ENCODE measurements at places on chromosomes 3 and 15.

DNA sequence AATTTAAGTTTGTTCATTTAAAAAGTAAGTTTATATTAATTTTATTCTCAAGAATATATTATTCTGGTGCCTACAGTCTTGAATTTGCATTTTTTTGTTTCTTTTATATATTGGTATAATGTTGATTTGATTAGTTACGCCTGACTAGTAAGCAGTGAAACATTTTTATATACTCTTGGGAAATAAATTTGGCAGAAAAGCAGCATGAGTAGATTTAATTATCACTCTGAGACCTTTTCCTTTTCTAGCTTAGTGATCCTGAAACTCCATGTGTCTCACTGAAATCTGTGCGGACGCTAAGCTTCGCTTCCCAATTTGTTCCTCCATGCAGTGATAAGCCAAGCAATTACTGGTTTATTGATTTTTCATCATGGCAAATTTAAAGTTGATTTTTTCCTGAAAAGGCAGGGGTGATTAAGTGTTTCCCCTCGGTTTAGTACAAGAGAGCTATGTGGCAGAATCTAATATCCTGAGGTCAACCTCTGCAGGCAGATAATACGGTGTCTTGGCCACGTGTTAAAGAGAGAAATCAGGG, 87.2 kb upstream of the MLF1 start:
- DNase-seq = no peak

GRCh38 chr3:26752466-26752865, 129.9 kb downstream of the LRRC3B start:
- no peak for DNase-seq

GRCh38 chr3:127791221-127791913, 30.9 kb downstream of the MGLL start:
- DNase-seq = no peak

GRCh38 chr15:77786956-77787355, 154.2 kb upstream of the LINGO1 start:
- no peak for DNase-seq

- DNase-seq = no peak
Observed at GRCh38 chr3:10006048-10006761, 19.6 kb upstream of the EMC3 start.
